ENCODE measurements at places on chromosomes 11 and 22. TPM values are rescaled to one million over a fixed set of nuclear protein-coding genes. Genes with fewer than 3 reads are reported as not detected.

DNA sequence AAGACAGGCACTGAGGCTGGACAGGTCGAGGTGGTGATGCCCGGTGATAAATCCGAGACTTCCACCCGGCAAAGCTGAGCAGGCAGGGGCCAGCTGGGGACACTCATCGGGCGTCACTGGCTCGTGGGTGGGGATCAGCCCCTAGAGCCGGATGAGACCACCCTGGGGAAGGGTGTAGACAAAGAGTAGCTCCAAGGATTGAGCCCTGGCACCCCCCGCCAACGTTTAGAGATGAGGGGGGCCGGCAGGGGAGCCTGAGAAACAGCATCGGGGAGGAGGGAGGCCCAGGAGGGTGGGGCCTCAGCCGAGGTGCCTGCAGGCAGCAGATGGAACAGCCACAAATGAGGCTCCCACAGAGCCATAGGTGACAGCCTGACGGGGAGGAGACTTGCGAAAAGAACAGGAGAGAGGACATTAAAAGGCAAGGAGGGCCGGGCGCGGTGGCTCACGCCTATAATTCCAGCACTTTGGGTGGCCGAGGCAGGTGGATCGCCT, 27.4 kb upstream of the CBX7 start:
- DNase-seq = no peak

DNA sequence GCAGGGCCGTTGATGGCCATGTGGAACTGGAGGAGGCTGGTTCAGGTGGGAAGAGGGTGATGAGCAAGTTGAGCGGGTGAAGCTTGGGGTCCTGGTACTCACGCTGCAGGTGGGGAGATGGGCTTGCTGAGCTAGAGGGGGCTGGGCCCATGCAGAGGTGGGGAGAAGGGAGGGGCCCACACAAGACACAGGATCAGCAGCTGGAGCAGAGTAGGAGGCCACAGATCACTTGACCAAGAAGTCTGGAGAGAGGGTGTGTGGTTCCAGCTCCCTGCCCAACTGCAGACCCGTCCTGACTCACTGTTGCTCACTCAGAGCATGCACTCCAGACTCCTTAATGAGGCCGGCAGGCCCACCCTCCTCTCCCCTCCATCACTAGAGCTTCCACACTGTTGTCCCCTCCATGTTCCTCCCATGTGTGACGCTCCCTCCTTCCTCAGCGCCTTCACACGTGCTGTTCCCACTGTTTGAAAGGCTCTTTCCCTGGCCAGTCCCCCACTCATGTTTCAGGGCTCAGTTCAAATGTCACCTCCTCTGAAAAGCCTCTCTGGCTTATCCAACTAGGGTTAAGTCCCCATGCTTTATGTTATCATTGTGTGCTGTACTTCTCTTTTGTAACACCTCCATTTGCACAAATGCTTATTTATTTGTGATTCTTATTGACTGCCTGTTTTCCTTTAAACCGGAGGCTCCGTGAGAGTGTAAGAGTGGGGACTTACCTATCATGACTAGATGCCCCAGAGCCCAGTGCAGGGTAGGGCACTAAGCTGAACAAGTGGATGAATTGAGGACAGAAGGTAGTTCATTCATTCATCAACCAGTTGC, 2.3 kb downstream of the CCDC86 start:
- DNase-seq = no peak

DNA sequence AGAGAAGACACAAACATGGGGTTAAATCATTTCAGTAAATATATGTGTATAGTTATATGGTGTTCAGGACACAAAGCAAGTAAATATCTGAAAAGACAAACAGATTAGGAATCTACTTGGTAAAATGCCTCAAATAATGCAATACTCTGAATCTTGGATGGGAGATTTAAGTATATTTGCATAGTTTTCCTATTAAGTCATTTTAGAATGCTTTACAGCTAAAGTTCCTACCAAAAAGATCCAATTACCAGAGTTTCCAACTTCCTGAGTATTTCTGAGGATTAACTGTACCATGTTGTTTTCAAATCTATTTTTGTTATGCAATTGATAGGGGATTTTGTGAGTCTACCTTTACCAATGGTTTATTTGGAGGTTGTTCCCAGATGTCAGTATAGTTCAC, 424.4 kb upstream of the CCDC179 start:
- no peak for DNase-seq

GRCh38 chr11:123560006-123560405, 94.4 kb downstream of the SCN3B start:
- DNase-seq = no peak

- DNase-seq = no peak
Observed at GRCh38 chr11:85652786-85653447, 5.2 kb downstream of the TMEM126A start.

DNA sequence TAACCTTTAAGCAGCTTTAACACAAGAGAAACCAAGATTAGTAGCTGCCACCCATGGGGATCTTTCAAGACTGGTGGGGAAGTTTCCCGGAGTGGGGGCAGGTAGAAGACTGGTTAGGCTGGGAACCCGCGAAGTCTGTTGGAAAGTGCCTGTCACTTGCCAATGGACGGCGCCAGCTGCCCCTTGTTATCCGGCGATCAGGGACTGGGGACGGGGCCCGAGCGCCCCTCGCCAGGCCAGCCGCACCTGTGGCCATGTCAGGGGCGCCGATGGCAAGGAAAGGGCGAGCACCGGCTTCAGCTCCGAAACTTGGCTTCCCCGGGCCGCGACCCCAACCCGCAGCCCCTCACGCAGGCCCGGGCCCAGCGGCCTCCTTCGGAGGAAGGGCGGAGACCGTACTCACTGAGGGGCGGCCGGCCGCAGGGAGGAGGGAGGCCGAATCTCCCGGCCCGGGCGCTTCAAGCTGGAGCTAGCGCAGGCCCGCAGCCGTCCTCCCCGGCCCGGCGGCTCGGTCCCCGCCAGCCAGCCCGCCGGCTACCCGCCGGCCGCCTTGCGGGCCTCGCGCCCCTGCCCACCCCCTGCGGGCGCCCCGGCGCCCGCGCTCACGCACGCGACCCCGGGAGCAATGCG, 539 bp downstream of the EIF4ENIF1 start:
- DNase-seq = peak; percentile 47

GRCh38 chr11:14320020-14320419, 39.0 kb downstream of the RRAS2 start:
- no peak for DNase-seq

DNA sequence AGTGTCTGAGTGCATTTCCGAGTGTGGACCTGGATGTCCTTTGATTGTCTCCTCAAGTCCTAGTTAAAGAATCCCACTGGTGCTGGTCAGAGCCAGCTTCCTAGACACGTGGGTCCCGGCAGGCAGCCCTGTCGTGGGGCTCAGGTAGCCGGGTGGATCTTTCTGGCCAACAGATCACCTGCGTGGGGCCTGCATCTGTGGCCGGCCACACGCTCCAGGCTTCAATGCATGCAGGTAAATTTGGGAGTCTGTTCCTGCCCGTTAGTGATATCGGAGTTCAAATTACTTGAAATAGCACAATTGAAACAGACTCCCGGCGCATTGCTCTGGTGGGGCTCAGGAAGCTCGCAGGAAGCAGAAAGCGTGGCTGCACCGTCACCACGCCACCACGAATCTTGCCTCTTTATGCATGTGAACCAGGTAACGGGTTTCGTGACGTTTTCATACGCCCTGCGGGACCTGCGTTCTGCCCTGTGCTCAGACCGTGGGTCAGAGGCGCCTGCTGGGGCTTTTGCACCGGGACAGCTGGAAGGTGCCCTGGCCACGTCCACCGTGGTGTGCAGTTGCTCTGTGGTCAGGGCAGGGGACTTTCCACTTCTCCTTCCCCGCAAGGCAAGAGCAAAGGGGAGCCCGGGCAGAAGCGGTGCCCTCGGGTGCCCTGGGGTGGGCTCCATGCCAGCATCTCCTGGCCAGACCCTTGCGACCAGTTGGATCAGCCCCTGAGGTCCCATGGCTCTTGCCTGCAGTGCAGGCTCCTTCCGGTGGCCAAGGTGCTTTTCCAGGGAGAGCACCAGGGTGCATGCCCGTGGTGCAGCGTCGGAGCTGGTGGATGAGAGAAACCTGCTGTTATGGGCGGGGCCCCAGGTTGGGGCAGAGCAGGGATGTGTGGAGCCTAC, 803.5 kb downstream of the BRD1 start:
- no peak for DNase-seq

DNA sequence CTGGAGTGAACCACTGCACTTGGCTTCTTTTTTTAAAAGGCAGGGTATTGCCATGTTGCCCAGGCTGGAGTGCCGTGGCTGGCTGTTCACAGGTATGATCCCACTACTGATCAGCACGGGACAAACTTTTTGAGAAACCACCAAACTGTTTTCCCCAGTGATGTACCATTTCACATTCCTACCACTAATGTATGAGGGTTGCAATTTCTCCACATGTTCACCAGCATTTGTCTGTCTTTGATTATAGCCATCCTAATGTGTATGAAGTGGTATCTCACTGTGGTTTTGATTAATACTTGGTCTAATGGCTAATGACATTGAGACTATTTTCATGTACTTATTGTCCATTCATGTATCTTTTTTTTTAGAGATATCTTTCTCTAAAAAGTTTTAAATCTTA, 41.5 kb upstream of the EP300 start:
- no peak for DNase-seq

- DNase-seq = no peak
Observed at GRCh38 chr22:22394591-22394990, 114.0 kb downstream of the ZNF280B start.

DNA sequence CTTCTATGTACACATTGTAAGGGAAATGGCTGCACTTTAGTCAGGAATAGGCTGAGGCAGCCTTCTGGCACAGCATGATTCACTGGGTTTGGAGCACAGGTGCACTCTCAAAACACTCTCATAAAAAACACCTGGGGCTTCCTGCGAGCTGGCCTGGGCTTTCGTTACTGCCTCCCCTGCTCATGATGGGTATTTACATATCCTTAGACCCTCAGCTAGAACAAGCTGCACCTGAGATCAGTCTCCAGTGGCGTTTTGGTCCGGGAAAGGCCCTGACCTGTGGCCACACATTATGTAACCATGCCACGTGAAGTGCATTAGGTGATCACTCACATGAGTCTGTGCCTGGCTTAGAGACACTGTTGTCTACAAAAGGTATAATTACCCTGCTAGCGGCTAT, 321.7 kb downstream of the TMEM135 start:
- DNase-seq = no peak

DNA sequence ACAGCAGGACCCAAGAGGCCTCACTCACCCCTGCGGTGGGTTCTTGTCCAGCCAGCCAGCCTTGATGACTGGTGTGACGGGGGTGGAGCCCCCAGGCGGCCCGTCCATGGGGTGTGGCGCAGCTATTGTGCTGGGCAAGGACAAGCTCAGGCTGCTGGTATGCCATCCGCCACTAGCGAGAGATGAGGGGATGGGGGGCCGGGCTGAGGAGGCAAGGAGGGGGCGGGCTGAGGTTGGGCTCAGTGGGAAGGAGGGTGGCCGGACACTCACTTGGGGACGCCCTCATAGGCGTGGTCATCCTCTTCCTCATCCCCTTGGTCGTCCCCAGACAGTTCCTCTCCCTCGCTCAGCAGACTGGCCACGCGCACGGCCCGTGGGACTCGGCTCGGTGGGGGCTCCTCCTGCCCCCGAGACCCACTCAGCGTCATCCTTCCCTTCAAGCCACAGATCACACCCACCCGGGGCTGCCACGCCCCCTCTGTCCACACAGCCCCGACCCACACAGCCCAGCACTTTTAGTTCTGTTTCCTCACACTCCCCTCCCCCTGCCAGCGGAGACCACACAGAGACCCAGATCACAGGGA, 38.0 kb upstream of the PDE2A start:
- DNase-seq = no peak

- DNase-seq = no peak
Observed at GRCh38 chr22:19239464-19239863, 52.1 kb downstream of the CLTCL1 start.

- DNase-seq = no peak
Observed at GRCh38 chr11:119236891-119237290, 30.8 kb downstream of the CBL start.

DNA sequence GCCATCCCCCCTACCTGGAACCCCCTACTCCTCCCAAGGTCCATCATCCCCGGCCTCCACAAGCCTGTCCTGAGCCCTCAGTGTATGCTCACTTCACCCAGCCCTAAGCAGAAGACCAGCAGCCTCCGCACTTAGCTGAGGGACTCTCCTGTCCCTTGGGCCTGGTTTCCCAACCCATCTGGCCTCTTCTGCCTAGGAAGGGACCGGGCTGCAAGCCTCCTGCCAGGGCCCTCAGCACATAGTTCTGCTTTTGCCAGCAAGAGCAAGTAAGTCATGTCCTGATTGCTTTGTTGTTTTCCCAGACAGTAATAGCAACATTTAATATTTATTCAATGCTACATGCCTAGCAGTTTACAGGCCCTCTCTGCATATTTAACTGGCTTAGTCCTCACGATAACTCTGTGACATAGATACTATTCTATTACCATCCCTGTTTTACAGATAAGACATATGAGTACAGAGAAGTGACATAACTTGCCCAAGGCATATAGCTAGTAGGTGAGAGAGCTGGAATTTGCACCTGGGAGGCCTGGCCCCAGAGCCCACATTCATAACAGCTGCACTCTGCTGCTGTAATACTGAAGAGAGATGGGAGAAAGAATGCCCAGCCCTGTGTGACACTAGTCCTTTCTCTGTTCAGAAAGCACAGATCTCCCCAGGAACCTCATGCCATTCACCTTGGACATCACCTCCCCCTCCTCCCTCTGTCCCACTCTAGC, 139.2 kb downstream of the PARVA start:
- DNase-seq = no peak

The SMTNL1 gene
- not detected for total RNA-seq

The CDC45 gene
- 15.5 TPM for total RNA-seq

The SERGEF gene
- total RNA-seq = 12.9 TPM

The C22orf15 gene
- total RNA-seq = 0.14 TPM

The LRRN4CL gene
- total RNA-seq = 0.08 TPM

The TEX54 gene
- total RNA-seq = not detected

Data from liver (tissue), 10 donors.